ENCODE measurements at places on chromosomes 2 and 18.
A peak's percentile ranks its signal among the peaks of the same experiment; 100 is the strongest.

- DNase-seq: no peak
Measured at GRCh38 chr2:138155304-138155703, 191.0 kb downstream of the HNMT start.

GRCh38 chr2:175439416-175439815, 257.9 kb upstream of the ATP5MC3 start:
- no peak for DNase-seq

- DNase-seq: no peak
Measured at GRCh38 chr2:204272089-204272488, 273.2 kb upstream of the PARD3B start.

DNA sequence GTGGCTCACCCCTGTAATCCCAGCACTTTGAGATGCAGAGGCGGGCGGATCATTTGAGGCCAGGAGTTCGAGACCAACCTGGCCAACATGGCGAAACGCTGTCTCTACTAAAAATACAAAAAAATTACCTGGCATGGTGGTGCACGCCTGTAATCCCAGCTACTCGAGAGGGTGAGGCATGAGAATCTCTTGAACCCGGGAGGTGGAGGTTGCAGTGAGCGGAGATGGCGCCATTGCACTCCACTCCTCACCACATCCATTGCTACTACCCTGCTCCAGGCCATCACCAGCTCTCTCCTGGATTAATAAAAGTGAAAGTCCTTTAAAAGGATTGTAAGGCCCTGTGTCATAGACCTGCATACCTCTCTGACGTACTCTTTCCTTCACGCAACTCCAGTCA, 1.2 kb downstream of the RMP24 start:
- DNase-seq: no peak

DNA sequence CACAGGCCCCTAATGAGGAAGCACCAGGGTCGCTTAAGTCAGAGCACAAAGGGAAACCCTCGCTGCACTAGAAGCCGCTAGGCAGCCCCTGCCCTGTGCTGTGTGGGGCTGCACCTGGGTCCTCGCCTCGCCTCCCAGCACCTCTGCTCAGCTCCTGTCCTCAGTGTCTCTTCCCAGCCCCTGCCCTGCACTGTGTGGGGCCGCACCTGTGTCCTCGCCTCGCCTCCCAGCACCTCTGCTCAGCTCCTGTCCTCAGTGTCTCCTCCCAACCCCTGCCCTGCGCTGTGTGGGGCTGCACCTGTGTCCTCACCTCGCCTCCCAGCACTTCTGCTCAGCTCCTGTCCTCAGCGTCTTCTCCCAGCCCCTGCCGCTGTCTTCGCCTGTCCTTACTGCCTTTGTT, 342.8 kb downstream of the EIPR1 start:
- DNase-seq: no peak

GRCh38 chr2:112708968-112709367, 11.9 kb upstream of the NT5DC4 start:
- no peak for DNase-seq

DNA sequence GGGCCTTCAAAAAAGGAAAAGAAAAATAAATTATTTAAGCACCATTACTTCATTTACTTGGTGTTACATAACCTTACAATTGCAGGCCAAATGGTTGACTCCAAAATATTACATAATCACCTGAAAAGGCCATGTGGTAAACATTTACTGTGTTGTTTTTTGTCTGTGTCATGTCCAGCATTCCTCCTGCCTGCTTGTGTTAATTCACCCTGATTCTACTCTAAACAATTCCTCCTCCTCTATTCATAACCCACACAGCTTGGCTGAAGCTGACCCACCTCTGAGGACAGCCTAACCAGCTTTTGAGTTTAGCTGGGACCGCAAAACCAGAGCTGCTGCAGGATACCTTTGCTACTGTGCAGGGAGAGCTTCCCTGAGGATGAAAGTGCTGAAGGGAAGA, 35.4 kb downstream of the TMX3 start:
- no peak for DNase-seq

DNA sequence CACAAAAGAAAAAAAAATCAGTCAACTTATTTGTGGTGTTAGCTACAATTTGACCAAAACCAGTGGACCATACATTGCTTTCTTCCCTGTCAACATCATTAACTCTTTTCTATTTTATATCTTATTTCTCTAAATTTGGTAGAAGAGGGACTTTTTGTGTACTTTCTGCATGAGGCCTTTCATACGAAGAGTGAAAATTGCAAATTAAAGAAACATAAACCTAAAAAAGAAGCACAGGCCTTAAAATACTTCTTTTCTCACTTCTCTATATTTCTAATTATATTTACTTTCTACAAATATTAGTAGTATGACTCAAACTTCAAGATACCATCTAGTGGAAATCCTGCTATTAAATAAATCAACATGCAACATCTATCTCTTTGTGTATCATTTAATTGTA, 1073.4 kb upstream of the ZEB2 start:
- DNase-seq: peak; percentile 17

- DNase-seq: no peak
Measured at GRCh38 chr2:31269087-31269486, 35.1 kb downstream of the EHD3 start.

DNA sequence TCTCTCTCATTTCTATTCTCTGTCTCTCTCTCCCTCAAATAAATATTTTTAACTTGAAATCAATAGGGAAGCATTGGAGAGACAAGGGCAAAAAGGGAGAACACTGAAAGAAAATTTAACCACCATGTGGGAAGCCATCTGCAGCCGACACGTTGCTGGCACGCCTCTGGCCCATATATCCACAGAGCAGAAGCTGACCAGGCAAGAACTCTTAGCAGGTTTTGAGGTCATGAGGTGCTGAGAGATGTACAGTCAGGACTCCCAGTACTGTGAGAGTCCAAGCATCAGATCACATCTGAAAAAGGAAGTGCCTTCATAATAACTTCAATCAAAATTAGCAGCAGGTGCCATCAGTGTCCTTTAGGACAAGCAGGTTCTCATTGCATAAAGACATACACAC, 156.6 kb downstream of the AKAIN1 start:
- DNase-seq: no peak

DNA sequence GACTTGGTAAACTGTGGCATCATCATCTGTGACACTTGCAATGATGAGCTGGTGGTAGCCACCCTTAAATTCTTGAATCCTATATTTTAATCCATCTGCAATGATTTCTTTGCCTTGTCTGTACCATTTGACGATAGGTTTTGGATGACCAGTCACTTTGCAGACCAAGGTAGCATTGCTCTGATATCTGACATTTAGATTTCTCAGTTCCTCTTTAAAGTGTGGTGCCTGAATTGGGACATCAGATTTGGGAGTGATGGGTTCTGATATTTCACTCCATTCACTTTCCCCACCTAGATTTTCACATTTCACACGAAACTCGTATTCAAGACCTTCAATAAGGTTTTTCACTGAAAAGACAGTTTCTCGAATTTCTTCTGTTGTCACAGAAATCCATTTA, 55.8 kb downstream of the PLEKHA3 start:
- DNase-seq: no peak

- no peak for DNase-seq
Measured at GRCh38 chr2:8587920-8588830, 93.7 kb upstream of the ID2 start.

DNA sequence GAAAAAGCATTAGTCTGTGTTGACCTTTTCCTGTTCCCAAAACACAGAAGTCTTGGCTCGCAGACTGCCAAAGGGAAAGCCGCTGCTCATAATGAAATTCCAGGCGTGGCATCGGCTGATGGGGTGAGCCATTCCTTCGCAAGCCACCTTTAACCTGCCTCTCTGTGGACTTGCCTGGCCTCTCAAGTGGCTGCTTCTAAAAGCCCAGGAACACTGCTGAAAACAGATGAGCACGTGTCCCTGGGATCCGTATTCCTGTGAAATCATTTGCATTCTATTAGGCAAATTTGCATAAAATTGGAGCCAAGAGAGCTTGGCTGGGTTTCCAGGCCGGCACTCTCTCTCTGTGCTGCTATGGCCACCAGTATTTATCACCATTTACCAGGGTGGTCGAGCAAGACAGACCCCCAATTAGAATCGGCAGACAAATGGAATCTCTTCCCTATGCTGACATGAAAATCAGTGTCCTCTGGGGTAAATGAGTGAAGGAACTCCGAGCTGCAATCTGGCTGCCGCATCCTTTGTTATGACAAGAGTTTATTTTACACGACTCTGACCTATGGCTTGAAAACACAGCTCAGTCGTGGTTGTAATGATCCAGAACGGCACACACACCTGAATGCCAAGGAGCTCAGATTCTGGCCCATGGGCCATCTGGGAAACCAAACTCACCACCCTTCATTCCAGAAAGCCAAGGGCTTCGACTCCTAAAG, 21.7 kb downstream of the BCL2 start:
- DNase-seq: no peak

- DNase-seq: no peak
Measured at GRCh38 chr2:219486380-219486959, 12.2 kb upstream of the GMPPA start.

DNA sequence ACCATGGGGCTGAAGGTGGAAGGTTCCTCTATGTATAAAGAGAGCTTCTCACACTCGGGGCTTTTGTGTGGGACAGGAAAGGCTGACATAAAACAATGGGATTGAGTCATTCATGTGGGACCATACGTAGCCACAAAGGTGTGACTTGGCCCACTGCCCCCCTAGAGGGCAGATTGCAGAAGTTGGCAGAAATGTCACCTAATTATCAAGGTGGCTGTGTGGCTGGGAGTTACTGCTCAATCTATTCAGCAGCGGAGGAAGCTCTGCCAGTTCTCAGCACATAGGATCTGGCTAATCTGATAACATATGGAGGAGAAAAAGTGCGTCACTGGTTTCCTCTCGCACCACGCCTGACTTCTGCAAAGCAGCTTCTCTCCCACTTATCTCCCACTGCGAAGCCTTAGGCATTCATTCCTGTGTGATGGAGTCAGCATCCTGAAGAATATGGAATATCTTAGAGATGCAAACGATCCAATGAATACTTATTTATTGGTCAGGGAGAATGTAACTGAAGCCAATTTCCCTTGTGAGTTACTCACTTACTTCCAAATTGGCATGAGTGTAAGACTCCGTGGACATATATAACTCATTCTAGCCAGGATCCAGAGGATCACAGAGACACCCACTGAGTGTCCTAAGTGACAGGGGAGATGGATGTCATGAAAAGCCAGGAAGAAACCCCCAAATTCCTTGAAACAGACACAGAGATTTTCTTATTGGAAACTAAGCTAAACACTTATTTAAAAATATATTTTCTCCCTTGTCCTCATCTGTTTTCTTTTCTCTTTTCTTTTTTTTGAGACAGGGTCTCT, 344.8 kb downstream of the TGIF1 start:
- no peak for DNase-seq

Measured in GM13977 (cell line).